ENCODE measurements at places on chromosomes 7 and 10.
A peak's percentile ranks its signal among the peaks of the same experiment; 100 is the strongest.

DNA sequence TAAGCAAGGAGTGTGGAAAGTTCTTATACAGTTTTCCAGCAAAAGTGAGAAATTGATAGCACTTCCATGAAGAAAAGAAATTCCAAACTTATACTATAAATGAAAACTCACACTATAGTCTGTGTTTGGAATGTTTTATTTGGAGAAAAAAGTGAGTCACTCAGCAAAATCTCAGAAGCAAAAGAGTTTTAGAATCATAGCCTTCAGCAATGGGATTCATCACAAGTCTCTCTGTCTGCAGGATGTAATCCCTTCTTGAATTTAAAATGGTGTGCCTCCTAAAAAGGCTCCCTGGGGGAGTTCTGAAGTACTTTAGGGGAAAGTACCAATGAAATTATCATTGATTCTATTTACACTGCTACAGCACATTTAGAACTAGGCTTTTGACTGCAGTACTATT is 756.4 kb downstream of the XPNPEP1 start:
- no peak for DNase-seq

DNA sequence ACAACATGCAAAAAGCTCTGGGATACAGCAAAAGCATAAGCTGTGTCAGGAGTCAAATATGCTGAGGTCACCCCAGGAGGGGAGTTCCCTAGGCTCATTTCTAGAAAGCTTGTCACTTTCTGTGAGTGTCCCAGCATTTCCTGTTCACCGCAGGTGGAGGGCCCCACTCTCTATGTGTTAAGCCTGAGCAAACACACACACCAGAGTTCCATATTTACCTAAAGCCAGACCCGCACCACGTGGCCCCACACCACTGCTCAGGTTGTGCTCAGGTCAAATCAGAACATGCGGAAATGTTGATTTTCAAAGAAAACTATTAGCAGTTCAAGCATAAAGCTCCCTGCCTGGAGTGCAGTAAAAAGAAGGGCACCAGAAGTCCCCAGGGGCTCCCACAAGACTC is 259.6 kb upstream of the PPP2R2D start:
- DNase-seq = peak; percentile 2

DNA sequence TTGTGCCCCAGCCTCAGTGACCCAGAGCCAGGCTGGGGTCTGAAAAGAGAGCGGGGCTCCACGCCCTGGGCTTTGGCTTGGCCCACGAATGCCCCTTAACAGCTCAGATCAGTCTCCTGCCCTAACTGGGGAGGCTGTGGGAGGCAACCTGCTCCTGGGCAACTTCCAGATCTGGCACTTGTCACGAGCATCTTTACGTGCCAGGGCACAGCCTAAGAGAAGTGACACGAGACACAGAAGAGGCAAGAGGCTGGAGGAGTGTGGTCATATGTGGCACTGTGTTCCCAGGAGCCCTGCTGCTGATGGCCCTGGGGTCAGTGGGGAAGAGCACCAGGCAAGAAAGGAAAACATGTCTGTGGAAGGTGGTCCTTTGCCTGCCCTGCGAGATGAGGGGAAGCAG is 97.8 kb upstream of the BTBD16 start:
- no peak for DNase-seq

DNA sequence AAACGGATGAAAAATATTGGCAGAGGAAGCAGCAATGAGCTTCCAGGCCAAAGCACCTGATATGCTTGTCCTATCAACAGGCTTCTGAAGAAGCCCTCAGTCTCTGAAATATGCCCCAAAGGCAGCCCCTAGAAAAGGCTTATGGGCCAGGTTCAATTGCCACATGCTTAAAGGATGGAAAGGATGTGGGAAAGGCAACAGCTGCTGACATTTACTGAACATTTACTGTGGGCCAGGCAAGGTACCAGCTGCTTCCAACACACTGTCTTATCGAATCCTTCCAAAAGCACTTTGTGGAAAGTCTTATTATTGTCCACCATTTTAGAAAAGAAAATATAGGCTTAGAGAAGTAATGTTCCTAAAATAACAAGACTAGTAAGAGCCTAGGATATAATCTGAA is 56.5 kb downstream of the DOCK4 start:
- no peak for DNase-seq

- DNase-seq = no peak
These were observed 833.8 kb downstream of the GRID1 start for GRCh38 chr10:85532773-85533172.

DNA sequence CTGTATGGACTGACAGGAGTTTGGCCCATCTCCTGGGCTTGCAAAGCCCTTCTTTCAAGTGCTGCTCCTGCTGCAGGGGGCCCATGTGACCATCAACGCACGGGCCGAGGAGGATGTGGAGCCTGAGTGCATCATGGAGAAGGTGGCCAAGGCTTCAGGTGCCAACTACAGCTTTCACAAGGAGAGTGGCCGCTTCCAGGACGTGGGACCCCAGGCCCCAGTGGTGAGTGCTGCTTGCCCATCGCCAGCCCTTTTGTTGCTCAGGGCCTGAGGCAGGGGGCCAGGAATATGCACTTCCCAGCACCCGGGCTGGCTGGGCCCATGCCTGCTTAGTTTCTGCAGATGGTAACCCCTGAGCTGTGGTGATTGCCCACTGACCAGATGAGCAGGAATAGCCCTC is 8.7 kb downstream of the PGAM2 start:
- no peak for DNase-seq

DNA sequence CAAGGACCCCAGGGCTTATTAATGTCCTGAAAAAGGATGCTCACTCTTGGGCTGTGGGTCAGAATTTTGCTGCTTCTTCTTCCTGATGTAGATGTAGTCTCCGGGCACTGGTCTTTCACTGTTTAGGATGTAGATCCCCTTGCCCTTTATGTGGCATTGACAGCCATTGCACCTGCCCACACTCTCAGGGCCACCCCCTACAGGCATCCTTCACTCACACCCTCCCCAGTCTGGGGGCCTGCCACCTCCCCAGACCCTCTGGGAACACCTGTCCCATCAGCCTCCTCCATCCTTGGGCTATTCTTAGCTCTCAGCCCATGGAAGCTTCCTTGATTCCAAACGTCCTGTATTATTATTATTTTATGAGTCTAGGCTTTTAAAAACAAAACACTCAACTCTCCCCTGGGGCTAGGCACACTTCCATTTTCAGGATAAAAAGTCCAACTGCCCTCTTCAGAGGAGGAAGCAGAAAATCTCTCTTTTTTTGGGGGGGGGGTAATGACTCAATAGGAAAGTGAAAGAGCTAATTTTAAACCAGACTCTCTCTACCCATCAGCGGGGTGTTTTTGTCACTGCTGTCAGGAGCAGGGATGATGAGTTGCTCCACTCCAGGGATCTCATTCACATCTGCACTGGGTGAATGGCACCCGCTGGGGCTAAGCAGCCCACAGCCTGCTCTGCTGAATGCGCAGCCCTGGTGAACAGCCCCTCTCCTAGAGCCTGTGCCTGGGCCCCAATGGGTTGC is 11.5 kb upstream of the KLRG2 start:
- DNase-seq = no peak

DNA sequence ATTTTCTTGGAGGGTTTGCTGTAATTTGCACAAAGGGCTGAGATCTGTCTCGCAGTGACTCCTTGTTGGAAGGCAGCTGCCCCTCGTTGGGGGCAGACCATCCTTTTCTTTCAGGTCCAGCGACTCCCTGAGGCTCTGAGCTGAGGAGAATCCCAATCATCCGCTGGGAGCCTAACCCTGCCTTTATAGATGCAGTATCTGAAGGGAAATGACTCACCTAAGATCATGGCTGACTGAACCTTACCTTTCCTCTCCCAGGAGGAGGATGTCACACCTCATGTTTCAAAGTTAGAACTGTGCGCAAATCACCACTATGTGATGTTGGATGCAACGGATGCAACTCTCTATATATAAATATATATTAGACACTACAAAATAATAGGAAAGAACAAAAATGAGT is 36.4 kb upstream of the MXI1 start:
- DNase-seq = no peak

DNA sequence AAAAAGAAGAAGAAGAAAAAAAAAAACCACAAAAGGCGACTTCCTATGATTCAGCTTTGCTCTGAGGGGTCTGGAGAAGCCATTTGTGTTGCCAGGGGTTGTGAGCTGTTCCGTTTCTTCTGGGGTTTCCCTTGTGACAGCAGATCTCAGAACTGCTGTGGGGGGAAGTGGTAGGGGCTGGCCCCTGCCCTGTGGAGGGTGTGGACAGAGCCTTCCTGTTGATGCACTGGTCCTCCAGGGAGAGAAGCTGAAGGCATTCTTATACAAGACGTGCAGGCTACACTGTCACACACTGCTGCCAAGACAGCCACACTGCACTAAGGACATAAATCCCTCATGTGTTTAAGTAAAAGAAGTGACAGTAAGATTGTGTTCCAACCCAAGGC is 17.3 kb upstream of the CSGALNACT2 start:
- peak; percentile 58 for DNase-seq

GRCh38 chr10:14523286-14523685 is 192.6 kb upstream of the FRMD4A start:
- no peak for DNase-seq

DNA sequence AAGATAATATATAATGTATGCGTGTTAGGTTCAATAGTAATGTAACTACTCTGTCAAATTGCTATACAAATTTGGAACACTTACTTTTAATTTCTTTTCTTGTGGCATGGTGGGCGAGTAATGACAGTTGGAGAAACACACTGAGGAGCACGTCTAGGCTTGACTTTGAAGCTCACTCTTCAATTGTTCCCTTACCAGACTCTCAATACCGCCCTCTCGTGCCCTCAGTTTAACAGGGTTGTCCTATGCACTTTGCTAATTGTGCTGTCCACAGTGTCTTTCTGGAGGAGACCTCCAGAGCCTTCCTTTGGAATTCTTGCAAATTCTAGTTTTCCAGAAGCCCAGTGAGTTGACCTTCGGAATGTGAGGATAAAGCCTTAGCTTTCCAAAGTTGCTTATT is 107.2 kb upstream of the RELN start:
- DNase-seq = no peak

DNA sequence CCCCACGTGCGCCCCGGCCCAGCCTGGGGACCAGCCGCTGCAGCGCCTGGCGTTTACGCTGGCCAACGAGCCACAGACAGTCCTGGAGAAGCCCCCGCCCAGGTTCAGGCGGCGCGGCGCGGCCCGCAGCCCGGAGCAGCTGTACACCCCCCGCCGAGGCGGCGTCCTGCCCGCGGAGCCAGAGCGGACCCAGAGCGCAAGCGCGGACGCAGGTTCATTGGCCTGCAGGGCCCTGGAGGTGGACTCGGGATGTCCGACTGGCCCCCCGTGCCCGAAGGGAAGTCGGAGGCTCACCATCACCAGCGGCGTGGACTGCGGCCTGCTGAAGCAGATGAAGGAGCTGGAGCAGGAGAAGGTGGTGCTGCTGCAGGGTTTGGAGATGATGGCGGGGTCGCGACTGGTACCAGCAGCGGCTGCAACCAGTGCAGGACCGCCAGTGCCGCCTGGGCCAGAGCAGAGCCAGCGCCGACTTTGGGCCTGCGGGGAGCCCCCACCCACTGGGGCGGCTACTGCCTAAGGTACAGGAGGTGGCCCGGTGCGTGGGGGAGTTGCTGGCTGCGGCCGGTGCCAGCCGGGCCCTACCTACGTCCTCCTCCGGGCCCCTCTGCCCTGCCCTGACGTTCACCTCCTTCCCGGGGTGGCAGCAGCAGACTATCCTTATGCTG is 72.0 kb upstream of the KCTD7 start:
- no peak for DNase-seq

GRCh38 chr7:29330136-29330535 is 135.6 kb downstream of the CHN2 start:
- DNase-seq = no peak

- no peak for DNase-seq
These were observed 72.3 kb downstream of the FAS start for GRCh38 chr10:89062861-89063260.

GRCh38 chr7:150520145-150520544 is 5.5 kb downstream of the GIMAP7 start:
- DNase-seq = no peak

DNA sequence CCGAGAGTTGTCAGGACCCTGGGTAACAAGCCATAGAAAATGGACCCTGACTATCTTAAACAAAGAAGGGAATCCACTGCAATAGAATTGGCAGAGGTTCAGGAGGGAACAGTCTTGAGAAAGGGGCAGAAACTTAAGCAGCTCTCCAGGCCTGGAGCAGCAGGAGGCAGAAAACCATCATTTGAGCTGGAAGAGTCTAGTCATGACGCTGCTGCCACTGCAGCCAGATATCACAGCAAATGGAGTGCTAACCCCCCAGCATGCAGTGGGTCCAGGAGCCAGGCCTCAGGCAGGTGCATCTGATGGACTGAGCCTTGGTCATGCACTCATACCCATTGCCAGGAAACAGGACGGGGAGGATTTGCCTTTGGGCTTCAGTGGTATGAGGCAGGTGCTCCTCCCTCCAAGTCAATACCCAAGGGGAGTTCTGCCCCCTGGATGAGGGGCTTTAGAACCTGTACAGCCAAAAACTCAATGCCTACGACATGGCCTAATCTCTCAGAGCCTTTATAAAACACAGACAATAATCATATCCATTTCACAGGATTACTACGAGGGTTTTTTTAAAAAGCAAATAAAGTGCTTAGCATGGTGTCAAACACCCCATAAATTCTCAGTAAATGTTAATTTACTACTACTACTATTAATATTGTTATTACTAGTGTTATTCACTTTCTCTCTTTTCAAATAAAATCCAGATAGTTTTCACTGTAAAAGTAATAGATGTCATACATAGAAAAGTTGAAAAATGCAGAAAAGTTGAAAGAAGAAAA is 30.7 kb downstream of the DUSP5 start:
- no peak for DNase-seq

GRCh38 chr7:33109758-33110238 is 594 bp upstream of the RP9 start:
- DNase-seq = no peak

DNA sequence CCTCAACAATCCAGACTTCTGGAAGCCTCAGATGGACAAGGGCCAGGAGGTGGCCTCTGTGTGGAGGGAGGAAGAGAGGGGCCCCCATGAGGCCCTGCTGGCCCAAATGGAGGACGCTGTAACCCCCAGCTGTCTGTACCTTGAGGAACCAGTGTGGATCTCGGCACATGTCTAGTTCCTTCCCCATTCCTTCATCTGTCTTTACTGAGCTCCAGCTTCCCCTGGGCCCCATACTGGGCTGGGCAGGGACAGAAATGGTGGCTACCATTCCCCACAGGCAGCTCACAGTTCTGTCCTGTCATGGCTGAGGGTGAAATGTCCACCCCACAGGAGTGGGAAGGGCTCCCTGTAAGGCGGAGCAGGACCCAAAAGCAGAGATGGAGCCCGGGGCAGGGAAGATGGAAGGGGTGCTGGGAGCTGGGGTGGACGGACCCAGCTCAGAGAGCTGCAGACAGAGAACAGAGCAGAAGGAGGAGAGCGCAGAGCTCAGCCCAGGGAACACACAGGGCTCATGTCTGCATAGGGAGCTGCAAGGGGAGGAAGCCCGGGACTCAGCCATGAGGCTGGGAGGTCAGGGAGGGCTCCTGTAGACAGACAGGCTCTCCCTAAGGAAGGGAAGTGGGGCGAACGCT is 22.8 kb downstream of the ANTXRL start:
- no peak for DNase-seq
